ENCODE measurements at places on chromosomes 2 and 18.
A peak's percentile ranks its signal among the peaks of the same experiment; 100 is the strongest.

DNA sequence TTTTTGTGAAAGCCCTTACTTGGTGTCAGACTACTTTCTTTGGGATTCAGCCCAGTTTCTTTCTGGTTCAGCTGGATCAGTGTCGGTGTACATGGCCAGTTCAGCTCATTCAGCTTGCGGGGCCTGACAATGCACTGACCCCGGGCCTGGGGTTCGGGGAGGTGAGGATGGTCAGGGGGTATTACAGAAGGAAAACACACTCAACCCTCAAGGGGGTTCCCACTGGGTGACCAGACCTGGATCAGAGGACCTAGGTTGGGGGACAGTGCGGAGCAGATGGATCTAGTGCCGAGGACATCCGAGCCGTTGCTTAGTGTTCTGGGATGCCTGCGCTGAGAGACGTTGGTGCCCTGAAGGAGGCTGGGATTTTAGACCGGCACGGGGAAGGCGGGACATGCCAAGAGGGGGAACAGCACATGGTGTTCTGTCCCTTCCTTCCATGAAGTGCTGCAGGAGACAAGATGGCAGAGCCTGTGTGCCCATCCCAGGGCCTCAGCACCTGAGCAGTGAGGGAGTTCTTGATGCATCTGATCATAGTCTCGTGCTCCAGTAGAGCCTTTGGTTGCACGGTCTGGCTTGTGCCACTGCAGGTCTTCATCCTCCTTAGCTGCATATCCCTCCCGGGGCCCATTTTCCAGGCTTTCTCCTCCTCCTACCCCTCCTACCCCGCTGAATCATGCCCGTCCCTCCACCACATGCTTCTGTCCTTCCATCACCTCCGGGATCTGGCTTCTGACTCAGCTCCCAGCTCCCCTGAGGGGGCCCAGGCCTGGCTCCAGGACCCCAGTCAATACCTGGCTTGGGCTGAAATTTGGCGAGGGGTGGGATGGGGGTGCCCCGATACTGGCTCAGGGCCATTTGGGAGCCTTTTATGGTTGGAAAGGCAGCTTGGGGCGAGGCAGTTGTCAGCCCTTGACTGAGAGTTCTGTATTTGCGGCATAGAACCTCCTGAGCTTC, 18.0 kb downstream of the SPEG start:
- no peak for DNase-seq

GRCh38 chr2:107028661-107029060, 142.7 kb upstream of the ST6GAL2 start:
- no peak for DNase-seq

DNA sequence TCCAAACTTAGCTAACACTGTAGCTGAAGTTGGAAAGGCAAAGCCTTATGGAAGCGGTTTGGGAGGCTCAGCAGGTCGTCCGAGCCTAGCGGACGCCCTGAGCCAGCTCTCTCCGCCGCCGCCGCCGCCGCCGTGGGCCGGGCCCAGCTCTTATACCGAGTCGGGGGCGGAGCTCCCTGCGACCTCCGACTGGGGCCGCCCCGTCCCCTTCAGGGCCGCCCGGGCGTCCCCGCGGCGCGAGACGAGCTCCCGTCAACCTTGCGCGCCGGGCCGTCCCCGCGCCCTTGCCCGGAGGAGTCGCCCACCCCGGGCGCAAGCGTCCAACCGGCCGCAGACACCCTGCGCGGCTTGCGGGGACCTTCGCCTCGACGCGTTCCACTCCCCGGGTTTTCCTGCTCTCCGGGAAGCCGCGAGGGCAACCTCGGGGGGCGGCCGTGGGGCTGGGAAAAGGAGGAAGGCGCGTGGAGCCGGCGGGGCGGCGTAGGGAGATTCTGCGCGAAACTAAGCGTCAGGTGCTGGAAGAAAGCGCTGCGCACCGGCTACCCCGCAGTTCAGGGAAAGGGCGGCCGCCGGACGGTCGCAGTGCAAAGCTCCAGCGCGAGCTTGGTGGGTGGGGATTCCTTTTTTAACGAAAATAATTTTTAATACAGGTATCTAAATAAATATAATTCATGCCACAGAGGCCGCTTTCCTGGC, at the start of gene SLC40A1:
SLC40A1 (minus strand) TSS at position 129 of the 696 bp plus-strand sequence. CDS start 326 bp downstream, outside the sequence.
- peak; percentile 95 for DNase-seq

DNA sequence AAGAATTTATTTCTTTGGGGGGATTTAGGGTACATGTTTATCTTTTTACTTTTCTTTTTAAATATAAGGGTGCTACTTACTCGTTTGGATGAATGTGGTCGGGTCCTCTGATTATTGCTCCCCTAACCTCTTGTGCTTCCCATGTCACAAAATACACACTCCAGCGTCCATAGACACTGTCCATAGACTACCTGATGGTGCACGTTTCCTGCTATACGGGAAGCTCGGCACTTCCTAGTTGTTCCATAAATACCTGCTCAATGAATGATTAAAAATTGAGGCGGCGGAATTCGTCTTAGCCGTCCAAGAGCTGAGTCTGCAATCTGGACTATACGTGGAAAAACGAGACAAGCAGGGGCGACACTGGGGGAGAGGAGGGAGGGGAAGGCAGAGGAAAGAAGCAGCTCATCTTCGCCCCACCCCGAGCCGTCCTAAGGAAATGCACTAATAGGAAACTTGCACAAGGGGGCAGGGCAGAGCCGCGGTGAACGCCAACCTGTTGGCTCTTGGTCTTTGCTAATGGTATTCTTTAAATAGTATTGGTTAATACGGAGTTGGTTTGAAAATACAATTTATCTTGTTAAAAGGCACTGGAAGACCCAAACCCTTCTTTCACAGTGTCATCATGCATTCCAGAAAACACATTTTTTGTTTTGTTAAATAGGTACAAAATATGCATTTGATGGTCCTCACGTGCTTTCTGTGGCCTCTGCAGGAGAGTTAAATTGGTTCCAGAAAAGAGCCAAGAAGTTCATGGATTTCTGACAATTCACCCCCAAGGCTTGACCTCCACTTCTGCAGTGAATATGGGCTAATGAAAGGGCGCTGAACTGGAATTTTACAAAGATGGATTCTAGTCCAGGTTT, 73.0 kb upstream of the KCTD1 start:
- no peak for DNase-seq

DNA sequence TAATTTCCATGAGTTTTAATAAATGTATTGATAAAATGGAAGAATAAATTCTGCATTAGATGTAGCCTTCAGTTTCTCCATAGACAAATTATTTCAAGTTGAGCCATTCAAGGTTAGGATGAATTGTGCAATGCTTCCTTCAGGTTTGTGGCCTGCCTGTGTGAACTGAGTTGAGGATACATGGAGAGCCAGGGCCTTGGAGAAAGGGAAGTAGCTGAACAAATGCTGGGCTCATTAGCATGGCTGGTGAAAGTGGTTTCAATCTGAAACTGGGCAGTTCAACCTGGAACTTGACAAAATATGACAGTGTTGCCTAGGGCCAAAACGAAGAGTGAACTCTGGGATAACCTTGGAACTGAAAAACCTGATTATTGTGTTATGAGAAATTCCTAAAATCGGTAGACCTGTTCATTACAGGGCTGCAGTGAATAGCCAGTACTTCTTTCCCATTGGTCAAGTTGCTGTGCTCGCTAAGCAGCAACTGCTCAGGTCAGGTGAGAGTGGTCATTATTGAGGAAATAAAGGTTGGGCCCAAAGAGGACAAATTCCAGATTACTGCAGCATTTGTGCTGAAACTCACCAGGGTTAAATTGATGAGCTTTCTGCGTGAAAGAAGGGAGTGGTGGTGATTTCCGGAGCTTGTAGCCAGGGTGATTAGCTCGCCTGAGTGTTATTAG, 12.7 kb downstream of the INPP1 start:
- DNase-seq, result no peak

DNA sequence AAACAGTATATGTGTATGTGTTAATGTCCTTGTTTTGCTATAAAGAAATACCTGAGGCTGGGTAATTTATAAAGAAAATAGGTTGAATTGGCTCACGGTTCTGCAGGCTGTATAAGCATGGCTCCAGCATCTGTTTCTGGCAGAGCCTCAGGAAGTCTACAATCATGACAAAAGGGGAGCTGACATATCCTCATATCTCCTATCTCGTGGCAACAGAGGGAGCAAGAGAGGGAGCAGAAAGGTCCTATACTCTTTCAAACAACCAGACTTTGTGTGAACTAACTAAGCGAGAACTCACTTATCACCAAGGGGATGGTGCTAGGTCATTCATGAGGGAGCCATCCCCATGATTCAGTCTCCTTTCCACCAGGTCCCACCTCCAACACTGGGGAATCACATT, 13.0 kb downstream of the CALCRL start:
- no peak for DNase-seq

- no peak for DNase-seq
Measured at GRCh38 chr2:46009772-46010171, 287.4 kb upstream of the EPAS1 start.

- no peak for DNase-seq
Measured at GRCh38 chr18:51754566-51754965, 557.1 kb upstream of the MEX3C start.

GRCh38 chr2:65668744-65669143, 236.3 kb upstream of the SPRED2 start:
- DNase-seq, result no peak

GRCh38 chr2:146602383-146602782, 1242.4 kb upstream of the ACVR2A start:
- DNase-seq, result no peak

DNA sequence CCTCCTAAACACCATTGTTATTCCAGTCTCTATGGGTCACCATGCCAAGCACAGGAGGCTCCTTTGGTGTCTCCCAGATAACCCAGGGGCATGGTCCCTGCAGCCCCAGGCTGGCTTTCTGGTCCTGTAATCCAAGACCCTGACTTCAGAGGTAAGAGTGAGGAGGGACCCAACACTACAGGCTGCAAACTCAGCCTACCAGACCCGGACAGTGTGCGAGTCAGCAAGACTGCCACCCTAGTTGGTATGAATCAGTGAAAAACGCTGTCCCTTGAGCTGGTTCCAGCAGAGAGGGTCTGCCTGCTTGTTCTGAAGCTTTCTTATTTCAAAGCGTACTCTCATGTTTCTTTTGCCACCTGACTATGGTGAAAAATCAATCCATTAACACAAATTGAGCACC, 47.6 kb upstream of the ZFP36L2 start:
- DNase-seq, result no peak

DNA sequence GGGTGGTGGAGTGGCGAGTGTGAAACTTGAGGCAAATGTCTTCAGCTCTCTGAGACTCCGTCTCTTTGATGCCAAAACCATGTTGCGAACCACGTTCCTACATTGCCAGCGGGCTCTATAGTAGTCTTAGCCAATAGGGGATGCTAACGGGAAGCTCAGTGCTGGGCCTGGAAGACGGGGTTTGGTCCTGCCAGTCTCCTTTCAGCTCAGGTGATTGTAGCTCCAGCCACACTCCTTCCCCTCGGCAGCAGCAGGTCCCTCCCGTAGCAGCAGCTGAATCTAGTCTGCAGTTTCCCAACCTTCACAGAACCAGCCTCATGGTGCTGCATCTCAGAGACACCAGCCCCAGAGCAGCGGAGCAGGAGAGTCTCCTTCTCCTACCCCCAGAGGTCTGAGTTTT, 109.7 kb downstream of the TFCP2L1 start:
- DNase-seq, result peak; percentile 62

GRCh38 chr2:10983711-10984110, 72.0 kb downstream of the KCNF1 start:
- peak; percentile 78 for DNase-seq

DNA sequence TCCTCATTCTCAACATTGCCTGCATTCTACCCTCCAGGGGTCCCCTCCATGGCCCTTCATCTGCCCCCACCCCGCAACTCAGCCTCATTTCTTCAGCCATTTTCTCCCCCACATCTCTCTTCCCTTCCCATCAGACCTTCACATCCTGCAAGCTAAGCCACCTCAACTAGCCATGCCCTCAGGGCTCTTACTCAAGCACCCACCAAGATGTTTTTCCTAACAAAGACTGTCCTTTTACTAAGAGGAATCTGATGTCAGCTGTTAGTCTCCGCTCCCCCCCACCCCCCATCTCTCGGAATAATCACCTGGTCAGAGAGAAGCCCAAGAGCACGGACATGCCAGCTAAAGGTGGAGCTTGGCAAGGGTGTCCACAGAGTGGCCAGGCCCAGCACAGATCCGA, 4.7 kb upstream of the CAPN10 start:
- DNase-seq, result no peak

GRCh38 chr2:233813236-233814055, 35.3 kb downstream of the MROH2A start:
- DNase-seq, result peak; percentile 28

DNA sequence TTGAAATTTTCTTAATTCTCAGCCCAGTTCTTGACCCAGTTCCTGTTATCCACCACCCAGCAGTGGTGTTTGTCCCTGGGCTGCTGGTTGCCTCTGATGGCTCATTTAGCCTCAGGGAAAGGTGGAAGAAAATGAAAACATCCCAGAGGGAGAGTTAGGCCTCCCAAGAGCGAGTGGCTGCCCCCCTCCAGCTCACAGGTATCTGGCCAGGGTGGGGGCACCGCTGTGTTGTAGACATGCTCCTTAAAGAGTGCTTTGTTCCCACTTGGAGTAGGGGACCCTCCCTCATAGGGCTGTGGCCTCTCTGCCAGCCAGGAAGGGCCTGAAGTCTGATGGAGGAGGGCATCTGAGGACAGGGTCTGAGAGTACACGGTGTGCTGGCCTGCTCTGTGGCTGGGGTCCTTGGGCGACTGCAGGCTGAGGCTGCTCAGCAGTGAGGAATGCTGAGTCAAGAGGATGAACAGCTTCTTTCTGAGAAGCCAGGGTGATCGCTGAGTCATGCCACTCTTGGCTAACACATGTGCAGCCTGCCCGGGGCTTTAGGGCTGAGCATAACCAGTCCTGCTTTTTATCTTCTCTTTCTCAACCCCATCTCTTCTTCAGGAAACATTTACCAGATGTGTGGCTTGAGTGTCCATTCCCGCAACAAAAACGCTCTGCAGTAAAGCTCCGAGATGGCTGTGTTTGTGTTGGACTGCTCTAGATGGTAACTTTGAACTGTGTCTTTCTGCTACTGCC, 72.3 kb downstream of the IL1R2 start:
- peak; percentile 93 for DNase-seq

DNA sequence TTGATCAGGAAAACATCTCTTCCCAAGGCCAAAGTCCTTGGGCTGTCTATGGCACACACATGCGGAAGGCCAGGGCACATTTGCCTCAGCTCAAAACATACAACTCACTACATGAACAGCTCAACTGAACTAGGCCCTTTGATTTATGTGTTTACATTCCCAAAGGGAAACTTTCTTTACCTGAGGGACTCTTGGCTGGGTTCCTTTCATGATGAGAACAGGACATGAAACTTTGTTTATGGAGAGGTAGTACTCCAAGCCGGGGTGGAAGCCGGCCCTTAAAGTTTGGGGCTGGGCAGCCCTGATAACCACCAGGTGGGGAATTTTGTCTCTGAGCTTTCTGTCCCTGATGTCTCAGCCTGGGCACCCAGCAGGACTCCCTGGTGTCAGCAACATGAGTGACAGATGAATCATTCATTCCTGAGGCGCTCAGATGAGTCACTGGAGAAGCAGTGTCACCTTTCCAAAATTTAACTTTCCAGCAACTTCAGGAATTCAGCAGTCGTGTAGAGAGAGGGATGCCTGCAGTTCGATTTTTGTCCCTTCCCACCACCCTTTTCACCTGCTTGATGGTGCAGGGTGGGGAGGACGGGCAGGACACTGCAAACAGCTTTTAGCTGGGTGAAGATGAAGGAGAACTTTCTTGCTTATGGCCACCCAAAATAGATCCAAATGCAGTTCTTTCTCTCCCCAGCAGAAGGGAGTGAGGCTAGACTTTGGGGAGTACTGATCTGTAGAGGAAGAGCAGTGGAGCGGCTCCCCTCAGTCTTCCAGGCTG, 331.6 kb downstream of the DYSF start:
- DNase-seq, result no peak

Measured in mesenteric fat pad (tissue), 1 donor.